ENCODE measurements at places on chromosomes 3 and 15.

DNA sequence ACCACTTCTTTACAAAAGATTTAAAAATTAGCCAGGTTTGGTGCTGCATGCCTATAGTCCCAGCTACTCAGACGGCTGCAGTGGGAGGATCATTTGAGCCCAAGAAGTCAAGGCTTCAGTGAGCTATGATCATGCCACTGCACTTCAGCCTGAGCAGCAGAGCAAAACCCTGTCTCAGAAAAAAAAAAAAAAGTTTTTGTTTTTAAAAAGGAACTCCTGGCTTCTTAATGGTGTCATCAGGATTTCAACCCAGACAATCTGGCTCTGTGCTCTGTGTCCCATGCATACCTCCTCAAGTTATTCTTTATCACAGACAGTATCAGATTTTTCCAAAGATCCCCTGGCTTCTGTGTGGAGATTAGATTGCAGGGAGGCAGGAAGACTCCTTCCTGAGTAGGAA, 64.2 kb upstream of the IL12A start:
- no peak for DNase-seq

DNA sequence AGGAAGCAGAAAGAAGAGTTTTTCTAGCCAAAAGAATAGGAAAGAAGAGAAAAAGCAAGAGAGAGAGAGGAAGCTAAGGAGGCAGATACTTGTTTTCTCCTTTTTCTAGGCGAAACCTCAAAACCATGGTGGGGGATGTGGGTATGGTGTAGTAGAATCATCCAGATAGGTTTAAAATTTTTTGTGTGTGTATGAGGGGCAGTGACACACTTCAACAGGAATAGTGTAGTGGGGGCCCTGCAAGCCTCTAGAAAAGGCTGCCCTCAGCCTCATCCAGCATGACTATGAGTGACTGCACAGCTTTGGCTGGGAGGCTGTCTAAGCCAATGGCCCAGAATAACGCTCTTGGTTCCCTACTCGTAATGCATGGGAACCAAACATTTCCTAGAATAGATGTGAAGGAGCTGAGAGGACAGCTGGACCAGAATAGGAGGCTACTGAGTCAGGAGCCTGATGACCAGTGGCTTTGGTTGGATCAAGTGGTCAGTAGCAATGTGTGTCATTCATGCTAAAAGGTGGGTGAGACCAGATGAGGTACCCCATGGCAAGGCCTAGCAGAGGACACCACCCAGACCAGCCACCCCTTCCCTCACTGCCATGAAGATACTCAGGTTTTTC, 24.4 kb downstream of the MOBP start:
- DNase-seq, result no peak

- no peak for DNase-seq
Measured at GRCh38 chr15:39596358-39597051, 15.6 kb downstream of the THBS1 start.

- no peak for DNase-seq
Measured at GRCh38 chr3:179421500-179421899, 29.8 kb downstream of the GNB4 start.

DNA sequence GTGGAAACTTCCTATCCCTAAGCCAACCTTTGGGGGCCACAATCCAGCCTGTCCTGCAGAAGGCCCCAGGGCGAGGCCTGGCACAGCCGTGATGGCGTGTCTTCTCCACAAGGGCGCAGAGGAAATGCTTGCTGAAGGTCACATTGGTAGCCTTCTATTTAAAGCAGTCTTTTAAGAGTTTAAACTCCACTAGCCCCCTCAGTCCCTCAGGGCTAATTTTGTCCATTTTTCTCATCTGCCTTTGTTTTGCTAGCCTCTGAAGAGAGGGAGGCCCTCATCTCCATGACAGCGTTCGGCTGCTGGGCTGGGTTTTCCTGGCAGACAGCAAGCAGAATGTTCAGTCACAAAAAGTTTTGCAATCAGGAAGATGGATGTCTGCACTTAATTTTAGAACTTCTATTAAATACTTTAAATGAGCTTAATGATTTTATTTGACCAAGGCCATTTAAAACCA, 40.8 kb downstream of the RARB start:
- no peak for DNase-seq

GRCh38 chr3:197349368-197349767, 51.0 kb upstream of the DLG1 start:
- no peak for DNase-seq

Measured in CD8-positive, alpha-beta memory T cell (primary cell).